ENCODE measurements at places on chromosomes 1 and 21.

GRCh38 chr1:174398246-174398645 lies 49.5 kb upstream of the GPR52 start:
- DNase-seq = no peak

- DNase-seq = no peak
Measured at GRCh38 chr1:168340781-168341482, 60.3 kb downstream of the TBX19 start.

DNA sequence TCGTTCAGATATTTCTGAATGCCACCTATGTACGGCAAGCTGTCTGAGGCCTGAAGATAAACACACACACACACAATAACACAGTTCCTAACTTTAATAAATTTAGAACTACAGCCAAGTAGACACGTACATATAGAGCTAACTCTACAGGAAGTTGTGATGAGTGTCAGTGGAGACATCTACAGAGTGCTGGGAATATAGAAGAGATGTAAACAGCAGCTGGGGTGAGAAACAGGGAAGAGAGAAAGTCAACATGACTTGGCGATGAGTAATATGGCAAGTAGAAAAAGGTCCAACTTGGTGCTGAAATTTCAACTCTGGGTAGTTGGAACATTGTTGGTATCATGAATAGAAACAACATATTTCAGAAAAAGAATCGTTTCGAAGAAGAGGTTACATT lies 206.5 kb downstream of the ZP4 start:
- DNase-seq = no peak

- DNase-seq = no peak
Measured at GRCh38 chr1:185015631-185016030, 29.7 kb upstream of the RNF2 start.

All from stimulated activated CD4-positive, alpha-beta T cell treated with anti-CD3 and anti-CD28 coated beads, Interleukin-1b, Interleukin-23, amount 100 ng/mL, for 1 hour (primary cell).